ENCODE measurements at places on chromosomes 1 and 21.

- DNase-seq, result no peak
Measured at GRCh38 chr1:201914456-201915235, 25.9 kb downstream of the SHISA4 start.

DNA sequence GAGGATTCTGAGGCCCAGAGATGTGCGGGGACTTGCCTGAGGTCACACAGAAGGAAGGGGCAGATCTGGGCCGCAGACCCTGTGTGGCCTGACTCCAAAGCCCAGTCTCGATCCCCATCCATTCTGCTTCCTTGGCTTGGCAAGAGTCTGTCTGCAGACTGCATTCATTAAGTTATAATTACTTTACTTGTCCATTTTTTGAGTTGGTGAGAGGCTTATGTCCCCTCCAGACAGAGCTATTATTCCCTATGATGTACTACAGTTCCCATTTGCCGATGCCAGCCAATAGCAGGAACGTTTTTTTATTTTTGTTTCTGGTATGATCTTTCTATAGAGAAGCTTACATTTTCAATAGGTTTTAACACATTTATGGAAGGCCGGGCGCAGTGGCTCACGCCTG lies 101.5 kb downstream of the ARHGEF10L start:
- DNase-seq, result no peak

DNA sequence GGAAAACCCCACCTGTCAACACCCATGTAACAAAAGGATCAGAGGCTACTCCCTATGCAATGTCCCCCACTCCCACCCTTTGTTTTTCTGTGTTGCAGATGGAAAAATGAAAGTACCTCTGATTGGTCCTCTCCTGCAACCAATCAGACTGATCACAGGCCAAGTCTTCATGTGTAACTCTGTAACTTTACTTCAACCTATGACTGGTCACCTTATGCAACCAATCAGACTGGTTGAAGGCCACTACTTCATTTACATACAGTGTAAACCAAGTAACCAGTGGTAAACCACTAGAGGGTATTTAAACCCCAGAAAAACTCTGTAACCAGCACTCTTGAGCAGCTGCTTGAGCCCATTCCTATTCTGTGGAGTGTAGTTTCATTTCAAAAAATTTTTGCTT lies 266.3 kb upstream of the OLFM3 start:
- DNase-seq, result no peak

GRCh38 chr1:66944330-66945274 lies 19.8 kb downstream of the MIER1 start:
- peak; percentile 78 for DNase-seq

- DNase-seq, result no peak
Measured at GRCh38 chr1:221806984-221807383, 65.1 kb upstream of the DUSP10 start.

DNA sequence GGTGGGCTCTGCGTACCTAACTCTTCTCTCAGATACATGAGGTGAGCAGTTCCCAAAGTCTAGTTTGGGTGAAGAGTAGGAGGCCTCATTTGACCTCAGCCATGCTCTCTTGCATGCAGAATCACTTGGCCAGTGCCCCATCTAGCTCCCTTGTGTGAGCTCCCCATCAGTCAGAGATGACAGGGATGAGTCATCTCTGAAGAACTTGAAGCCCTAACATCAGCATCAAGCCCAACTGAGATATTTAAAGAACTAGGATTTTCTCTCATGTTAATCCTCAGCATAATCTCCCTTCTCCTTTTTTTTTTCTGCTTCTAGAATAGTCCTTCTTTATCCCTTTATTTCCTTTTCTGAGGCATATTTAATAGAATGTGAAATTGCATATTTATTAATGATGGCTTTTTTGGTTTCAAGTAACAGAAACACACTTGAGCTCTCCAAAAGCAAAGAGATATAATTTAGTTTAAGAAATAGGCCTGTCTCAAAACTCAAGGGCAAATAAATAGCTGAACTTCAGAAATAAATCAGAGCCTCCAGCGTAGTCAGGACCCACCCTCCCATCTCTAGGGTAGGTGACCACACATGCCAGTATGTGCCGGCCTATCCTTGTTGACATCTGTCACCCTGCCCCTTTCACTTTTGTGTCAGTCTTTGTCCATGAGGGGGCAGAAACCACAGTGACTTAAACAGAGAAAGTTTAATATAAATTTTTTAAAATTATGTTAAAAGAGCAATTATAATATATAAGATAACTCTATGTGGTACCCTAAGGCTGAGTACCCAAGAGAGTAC lies 112.3 kb downstream of the TSEN15 start:
- DNase-seq, result no peak

DNA sequence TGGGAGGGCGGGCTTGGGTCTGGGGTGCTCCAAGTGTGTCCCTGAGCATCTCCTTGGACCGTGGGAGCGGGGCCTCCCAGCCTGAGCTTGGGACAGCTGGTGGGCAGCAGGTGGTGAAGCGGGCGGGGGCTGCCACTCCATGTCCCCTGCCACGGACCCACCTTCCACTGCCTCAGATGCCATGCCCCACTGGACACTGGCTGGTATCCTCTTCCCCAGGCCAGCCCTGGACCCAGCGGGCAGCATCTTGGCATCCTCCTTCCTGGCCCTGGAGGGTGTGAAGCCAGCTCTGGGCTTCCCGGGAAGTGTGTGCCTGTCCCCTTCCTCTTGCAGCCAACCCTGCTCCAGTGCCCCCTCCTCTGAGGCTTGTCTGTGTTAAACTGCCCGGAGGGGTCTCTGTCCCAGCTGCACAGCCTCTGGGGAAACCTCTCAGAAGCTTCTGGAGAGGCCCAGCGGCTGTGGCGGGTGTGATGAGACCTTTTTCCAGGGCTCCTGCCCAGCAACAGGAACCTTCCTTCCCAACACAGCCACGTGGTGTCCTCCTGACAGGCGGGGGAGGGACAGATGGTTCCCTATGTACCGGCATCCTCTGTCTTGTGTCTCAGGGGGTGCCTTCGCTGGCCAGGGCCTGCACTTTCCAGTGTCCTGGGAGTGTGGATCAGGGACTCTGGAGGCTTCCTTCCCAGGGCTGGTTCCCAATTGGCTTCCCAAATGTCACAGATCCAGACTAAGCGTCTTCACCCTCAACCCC lies 81.6 kb upstream of the DISP3 start:
- DNase-seq, result no peak

- DNase-seq, result no peak
Measured at GRCh38 chr1:63705078-63705477, 68.7 kb upstream of the ROR1 start.

DNA sequence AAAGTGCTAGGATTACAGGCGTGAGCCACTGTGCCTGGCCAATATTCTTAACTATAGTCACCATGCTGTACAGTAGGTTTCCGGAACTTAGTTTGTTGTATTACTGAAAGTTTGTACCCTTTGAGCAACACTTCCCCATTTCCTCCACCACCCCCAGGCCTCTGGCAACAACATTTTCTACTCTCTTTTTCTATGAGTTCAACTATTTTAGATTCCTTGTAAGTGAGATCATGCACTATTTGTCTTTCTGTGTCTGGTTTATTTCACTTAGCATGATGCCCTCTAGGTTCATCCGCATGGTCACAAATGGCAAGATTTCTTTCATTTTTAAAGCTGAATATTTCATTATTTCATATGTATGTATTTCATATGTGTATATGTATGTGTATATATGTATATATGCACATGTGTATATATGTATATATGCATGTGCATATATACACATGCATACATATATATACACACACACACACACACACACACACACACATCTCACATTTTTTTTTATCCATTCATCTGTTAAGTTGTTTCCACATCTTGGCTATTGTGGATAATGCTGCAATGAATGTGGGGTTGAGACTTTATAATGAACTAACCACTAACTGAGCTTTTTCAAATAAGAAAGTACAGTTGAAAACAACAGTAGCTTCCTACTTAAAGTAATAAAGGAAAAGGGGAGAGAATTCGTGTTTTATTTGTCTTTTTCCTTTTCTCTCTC lies 256.8 kb upstream of the C1orf105 start:
- DNase-seq, result no peak

DNA sequence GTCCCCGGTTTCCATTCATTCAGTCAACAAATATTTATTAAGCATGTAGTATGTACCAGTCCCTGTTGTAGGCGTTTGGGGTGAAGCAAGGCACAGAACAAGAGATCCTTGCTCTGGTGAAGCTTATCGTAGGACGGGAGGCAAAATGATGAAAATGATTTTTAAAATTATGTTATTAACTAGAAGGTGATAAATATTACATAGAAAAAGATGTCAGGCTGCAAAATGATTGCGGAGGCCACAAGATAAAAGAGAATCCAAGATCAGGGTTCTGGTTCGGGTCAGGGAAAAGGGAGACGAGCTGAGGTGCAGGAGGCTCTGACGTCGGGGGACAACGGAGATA lies 602 bp upstream of the CGN start:
- no peak for DNase-seq

GRCh38 chr1:87149241-87150041 lies 179.2 kb upstream of the LMO4 start:
- DNase-seq, result peak; percentile 25
